Left forelimb (tissue), 1 donor: ENCODE measurements at places on chromosomes 2 and 18.

GRCh38 chr18:75070235-75070624 lies 138.7 kb downstream of the PTGR3 start:
- no peak for DNase-seq

DNA sequence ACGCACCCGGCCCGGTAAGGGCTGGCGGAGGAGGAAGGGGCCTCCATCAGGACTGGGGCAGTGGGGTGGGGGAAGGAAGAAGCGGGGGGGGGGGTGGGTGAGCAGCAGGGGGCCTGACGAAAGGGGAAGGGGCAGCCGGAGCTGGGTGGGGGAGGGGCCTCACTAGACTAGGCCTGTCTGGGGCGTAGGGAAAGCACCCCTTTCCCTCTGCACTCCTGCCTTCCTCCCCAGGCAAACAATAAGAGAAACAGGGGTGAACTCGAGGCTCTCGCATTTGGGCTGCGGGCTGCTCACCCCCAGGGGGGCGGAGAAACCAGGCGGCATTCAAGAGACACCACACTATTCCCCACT lies 82.7 kb upstream of the POMC start:
- DNase-seq = no peak

GRCh38 chr18:53387581-53387980 lies 836.9 kb downstream of the MBD2 start:
- DNase-seq = no peak

GRCh38 chr2:71715241-71715750 lies 261.9 kb downstream of the DYSF start:
- no peak for DNase-seq

- DNase-seq = no peak
These were observed 477.6 kb downstream of the PARD3B start for GRCh38 chr2:205022841-205023240.

GRCh38 chr18:50744253-50744652 lies 75.6 kb downstream of the MRO start:
- no peak for DNase-seq

DNA sequence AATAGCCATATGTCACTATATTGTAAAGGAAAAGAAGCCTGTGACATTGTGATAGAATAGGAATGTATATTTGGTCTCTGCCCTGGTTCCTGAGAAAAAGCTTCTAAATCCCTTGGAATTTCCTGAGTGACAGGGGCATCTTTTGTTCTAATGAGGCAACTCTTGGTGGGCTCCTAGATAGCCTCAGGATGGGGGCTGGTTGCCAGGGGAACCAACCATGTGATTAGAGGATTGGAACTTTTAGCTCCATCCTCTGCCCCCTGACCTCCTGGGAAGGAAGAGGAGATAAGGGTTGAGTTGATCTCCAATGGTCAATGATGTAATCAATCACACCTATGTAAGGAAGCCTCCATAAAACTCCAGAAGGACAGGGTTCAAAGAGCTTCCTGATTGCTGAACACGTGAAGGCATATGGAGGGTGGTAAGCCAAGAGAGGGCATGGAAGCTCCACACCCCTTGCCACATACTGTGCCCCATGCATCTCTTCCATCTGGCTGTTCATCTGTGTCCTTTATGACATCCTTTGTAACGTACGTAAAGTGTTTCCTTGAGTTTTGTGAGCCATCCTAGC lies 2.9 kb upstream of the ME2 start:
- DNase-seq = no peak

DNA sequence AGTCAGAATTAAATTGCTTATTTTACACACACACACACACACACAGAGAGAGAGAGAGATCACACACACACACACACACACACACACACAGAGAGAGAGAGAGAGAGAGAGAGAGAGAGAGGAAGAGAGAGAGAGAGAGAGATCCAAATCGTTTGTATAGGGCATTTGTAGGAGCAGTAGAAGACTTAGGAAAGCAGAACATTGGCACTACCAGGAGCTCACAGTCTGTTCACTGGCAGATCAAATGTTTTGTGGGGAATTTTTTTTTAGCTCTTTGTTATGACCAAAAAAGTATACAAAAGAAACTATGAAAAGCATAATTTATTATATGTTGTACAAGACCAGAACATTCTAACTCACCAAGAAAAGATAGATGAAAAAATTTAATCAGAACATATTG lies 81.8 kb downstream of the MBD5 start:
- DNase-seq = no peak

- DNase-seq = no peak
These were observed 13.2 kb downstream of the CYP26B1 start for GRCh38 chr2:72134408-72134996.

GRCh38 chr2:197838036-197838435 lies 33.6 kb downstream of the PLCL1 start:
- DNase-seq = no peak

- DNase-seq = no peak
These were observed 47.7 kb upstream of the TRIB2 start for GRCh38 chr2:12669036-12669435.
